ENCODE measurements at places on chromosomes 2 and 18.

DNA sequence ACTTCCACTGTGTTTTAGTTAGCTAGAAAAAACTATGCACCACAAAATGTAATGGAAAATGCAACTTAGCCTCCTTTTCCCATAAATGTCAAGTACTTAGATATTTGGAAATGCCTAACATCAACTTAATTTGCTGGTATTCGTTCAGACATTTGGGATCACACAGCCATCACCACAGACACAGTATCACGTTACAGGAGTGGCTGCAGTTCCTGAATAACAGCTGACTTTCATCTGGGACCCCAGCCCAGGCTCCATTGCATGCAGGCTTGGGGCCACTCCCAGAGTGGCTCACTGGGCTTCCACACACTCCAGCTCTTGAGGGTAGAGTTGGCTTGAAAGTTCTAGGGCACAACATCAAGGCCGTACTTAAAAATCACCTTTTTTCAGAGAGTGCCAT, 9.3 kb downstream of the TMEM182 start:
- DNase-seq: no peak
- peaks cover 23% of the 10 kb centered on the region for H3K36me3 ChIP-seq
- no peaks in the 10 kb centered on the region for H3K27me3 ChIP-seq
- H3K4me1 ChIP-seq: no peaks in the 10 kb centered on the region
- no peak overlapping the region for H3K4me3 ChIP-seq
- H3K27ac ChIP-seq: no peak overlapping the region

DNA sequence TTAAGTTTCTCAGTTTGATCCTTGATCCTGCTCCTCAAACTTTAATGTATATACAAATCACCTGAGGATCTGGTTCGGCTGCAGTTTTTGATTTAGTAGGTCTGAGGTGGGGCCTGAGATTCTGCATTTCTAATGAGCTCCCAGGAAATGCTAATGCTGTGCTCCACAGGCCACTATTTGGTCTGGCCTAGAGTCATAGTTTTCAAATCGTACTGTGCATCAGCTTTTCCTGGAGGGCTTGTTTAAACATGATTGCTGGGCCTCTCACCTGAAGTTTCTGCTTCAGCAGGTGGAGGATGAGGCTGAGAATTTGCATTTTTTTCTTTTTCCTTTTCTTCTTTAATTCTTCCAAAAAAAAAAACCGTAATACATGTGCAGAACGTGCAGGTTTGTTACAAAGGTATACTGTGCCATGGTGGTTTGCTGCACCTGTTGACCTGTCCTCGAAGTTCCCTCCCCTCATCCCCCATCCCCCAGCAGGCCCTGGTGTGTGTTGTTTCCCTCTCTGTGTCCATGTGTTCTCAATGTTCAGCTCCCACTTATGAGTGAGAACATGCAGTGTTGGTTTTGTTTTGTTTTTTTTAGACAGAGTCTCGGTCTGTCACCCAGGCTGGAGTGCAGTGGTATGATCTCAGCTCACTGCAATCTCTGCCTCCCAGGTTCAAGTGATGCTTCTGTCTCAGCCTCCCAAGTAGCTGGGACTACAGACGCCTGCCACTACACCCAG, 42.2 kb upstream of the CD28 start:
- peaks cover 21% of the 10 kb centered on the region for H3K27me3 ChIP-seq
- H3K4me3 ChIP-seq: no peak overlapping the region
- H3K36me3 ChIP-seq: no peaks in the 10 kb centered on the region
- DNase-seq: no peak
- H3K27ac ChIP-seq: no peak overlapping the region
- H3K4me1 ChIP-seq: peaks cover 8% of the 10 kb centered on the region

DNA sequence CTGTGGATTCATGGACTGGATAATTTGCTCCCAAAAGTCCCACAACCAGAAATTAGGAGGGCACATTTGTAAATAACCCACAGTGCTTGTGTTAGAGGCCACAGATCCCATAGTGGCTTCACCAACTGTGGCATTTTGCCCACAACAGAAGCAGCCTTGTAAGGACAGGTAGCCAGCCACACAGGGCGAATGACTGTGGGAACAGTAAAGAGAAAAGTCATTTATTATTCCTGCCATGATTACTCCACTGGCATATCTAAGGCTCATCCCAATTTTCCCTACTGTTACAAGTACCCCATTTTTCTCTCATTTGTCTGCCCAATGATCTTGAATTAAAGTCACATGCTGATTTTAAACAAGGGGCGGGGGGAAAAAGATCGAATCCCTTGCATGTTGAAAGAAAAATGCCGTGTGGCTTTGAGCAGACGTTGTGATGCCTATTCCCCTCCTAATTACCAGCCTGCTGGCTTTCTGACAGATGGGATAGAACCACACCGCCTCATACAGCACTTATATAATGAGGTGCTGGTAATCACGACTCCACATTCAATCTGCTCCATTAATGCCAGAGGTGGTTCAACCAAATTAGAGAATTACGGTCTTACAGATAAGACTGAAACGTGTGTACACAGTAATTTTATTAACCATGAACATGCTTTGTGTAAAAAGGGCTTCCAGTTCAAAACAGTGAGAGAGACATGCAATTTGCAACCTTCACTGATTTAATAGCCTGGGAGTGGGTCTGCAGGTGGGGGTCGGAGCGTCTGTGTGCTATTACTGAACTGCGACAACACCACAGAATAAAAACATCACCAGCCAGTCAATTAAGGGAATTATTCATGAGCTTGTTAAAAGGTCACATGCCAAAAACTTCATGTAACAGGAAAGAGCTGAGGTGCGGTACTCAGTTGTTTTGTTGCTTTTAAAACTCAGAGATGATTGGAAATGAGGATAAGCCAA, 196.0 kb downstream of the TMEM163 start:
- no peaks in the 10 kb centered on the region for H3K36me3 ChIP-seq
- H3K27ac ChIP-seq: no peak overlapping the region
- no peaks in the 10 kb centered on the region for H3K4me1 ChIP-seq
- no peak overlapping the region for H3K4me3 ChIP-seq

DNA sequence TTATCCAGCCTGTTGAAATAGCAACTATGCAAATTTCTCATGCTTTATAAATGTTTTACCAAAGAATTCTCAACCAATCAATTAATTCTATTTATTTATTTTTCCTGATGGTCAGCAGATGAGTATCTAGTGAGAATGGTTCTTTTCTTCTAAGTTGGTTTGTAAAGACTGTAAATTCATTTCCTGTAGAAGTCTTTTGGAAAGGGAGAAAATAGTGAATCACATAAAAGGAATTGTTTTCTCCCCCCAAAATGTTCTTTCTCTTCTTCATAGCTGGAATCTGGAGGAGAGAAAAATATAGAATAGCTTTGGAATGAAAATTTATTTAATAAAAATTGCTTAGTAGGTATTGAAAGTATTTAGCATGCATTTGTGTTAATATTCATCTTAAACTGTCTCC, 836.1 kb upstream of the ZEB2 start:
- H3K4me1 ChIP-seq: no peaks in the 10 kb centered on the region
- no peak overlapping the region for H3K4me3 ChIP-seq
- no peak overlapping the region for H3K27ac ChIP-seq
- no peaks in the 10 kb centered on the region for H3K36me3 ChIP-seq
- DNase-seq: no peak

DNA sequence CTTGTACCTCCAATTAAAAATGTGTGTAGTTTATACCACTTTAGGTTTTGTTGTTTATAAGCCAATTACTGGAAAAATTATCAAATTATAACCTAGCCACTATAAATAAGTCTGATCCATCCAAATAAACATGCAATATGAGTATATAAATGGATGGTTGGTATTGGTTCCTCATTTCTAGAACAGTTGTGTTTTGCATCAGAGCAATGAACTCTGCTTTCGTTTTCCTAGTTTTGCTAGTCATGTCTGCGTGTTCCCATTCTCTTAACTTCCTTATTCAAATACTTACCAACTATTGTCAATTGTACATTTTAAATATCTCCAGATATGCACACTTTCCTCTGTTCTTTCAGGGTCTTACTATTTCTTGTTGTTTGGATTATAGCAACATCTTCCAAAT, 641.7 kb downstream of the NR4A2 start:
- no peaks in the 10 kb centered on the region for H3K36me3 ChIP-seq
- H3K27ac ChIP-seq: no peak overlapping the region
- peaks cover 2% of the 10 kb centered on the region for H3K4me1 ChIP-seq

DNA sequence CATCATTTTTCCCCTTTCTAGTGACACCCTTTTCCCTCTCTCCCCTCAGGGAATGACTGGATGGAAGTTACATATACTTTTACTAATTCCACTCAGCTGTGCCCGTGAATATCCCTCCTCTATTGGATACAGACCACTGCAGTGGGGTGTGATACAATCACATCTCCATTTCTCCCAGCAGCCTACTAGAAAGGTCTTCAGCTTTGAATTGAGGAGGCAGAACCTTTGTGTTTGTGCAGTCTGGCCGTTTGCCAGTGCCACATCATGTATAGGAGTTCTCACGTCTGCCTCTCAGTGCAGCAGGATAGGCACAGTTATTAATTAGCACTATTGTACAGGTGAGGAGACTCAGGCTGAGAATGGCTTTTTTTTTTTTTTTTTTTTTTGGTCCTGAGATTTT, 16.4 kb downstream of the TNFRSF11A start:
- no peaks in the 10 kb centered on the region for H3K4me1 ChIP-seq
- DNase-seq: no peak
- H3K4me3 ChIP-seq: no peak overlapping the region
- H3K27ac ChIP-seq: no peak overlapping the region
- H3K36me3 ChIP-seq: no peaks in the 10 kb centered on the region

- peak; percentile 62 for DNase-seq
- no peaks in the 10 kb centered on the region for H3K27me3 ChIP-seq
- peak overlapping the region; percentile 28 for H3K4me3 ChIP-seq
- peak overlapping the region; percentile 86 for H3K27ac ChIP-seq
- peaks cover 73% of the 10 kb centered on the region for H3K36me3 ChIP-seq
Observed at GRCh38 chr2:86079981-86080911, 25.4 kb downstream of the POLR1A start.

DNA sequence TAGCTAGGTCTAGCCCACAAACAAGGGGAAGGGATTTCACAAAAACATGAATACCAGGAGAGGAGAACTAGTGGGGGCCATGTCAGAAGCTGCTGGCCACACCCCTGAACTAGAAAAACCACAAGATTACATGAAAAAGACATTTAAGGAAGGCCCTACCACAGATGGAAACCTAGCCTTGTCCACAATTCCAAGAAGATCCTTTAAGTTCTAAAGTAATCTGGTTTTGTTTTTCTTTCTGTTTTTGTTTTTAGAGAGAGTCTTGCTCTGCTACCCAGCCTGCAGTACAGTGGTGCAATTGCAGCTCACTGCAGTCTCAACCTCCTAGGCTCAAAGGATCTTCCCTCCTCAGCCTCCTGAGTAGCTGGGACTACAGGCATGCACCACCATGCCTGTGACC, 34.2 kb upstream of the CAB39 start:
- no peak overlapping the region for H3K27ac ChIP-seq
- H3K4me3 ChIP-seq: no peak overlapping the region
- no peaks in the 10 kb centered on the region for H3K4me1 ChIP-seq

DNA sequence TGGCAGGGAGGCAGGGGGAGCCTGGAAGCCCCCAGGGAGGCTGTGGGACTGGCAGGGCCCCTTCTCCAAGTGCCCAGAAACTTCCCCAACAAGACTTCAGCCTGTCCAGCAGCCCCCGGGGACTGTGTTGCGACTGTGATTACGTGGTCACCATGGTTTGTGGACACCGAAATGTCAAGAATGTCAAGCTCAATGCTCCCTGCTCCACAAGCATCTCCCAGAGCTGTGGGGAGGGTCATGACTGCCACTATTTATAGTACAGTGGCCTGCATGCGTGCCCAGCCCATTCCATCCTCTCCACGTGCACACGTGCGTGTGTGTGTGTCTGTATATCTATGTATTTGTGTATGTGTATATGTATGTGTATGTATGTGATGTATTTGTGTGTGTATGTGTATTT, 93.8 kb upstream of the MBOAT2 start:
- no peak for DNase-seq

Data from activated B cell treated with CpG ODN at 0.5 μM for 24 hours (primary cell).